Fibroblast of villous mesenchyme (primary cell): ENCODE measurements at places on chromosomes 2 and 18. TPM values are rescaled to one million over a fixed set of nuclear protein-coding genes. Genes with fewer than 3 reads are reported as not detected.
A peak's percentile ranks its signal among the peaks of the same experiment; 100 is the strongest.

DNA sequence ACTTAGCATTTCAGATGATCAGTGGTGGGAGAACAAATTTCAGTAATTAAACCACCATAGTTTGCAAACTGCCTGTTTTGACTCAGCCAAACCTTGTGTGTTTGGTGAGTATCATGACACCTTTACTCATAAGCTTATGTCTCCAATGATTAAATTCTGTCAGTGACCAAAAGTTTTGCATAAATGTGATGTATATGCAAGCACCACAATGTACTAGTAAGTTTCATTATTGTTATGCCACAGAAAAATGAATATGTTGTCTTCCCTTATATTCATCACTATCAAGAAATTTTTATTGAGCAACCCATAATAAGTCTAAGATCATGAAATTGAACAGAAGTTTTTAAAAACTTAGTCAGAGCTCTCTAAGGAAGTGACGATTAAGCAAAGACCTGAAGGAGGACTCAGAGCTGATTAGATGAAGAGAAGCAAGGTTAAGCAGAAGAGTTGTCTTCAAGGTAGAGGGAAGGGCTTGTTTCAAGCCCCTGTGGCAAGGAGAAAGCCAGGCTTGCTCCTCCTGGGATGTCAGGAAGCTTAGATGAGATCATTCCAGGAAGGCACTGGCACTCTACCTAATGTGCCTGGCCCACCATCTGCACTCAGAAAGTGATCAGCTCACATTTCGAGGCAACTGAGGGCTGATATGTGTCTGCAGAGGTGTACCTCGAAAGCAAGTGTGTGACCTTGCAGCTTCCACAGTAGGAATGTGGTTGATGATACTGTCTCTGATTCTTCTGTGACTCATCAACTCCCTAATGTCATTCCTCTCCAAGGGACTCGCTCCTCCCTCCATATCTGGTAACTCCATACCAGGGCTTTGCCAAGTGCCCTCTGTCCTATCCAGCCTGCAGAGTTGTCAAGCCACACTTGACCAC is 54.7 kb downstream of the KCTD18 start:
- DNase-seq = peak; percentile 28

Gene RAB11FIP5
- 31.5 and 37.7 TPM in 2 replicates for total RNA-seq

Gene MBP
- total RNA-seq = 3.9 and 5.2 TPM in 2 replicates

DNA sequence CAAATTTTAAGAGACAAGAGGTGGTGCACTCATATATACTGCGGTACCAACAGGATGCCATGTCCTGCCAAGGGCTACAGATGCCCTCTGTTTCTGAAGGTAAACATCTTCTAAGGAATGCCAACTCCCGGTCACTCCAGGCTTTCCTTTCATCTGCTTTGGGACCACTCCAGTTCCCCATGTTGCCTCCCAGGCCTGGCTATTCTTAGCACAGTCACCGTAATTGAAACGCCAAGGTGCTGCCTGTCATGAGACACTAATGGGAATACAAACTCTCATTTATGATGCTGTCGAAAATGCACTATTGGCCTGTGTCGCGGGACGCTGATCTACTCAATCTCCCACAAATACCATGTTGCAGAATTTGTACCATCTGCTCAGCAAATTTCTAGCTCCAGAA is 79.6 kb downstream of the KLF7 start:
- no peak for DNase-seq

DNA sequence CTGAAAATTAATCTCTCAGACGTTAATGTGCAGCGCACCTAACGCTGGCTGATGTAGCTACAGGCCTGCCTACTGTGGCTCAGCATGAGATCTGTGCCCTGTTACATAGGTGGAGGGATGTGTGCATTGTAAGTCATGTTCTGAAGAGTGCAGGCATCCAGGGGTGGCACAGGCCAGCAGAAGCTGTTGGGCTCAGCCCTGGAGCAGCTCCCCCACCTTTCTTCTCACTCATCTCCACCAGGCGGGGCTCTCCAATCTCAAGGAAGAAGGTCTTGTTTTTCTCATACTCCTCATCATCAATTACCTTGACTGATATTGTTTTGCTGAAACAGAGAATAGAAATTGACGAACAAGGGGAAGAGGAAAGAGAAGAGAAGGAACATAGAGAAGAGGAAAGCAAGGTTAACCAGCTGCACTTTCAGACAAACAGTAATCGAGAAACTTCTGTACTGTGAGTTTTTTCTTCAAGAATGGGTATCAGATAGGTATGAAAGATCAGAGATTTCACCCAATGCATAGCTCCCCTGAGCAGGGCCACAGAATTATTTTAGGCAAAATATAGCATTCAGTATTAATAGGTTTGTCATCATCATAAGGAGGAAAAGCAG is 273.6 kb downstream of the SLC8A1 start:
- no peak for DNase-seq

GRCh38 chr18:49228187-49228586 is 232.3 kb downstream of the DYM start:
- peak; percentile 66 for DNase-seq

GRCh38 chr2:96082211-96083063 is 33.9 kb downstream of the ADRA2B start:
- no peak for DNase-seq

DNA sequence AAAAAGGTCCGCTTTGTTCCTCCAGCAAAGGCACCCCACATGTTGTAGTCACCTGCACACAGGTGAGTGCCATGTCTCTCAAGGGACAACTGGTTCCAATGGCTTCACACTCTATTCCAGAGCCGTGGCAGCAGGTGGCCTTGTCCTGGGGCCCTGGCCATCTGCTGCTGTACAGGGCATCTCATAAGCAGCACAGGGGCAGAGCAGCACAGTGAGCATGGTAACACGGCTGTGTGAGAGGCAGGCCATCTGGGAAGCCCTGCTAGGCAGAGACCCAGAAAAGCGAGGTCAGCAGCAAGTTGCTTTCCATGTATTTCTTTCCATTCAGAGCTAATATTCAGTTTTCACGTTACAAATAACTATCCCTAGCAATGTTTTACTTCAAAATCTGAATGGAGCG is 54.7 kb downstream of the CMPK2 start:
- DNase-seq = no peak

GRCh38 chr2:74893332-74893731 is 59.4 kb downstream of the HK2 start:
- DNase-seq = peak; percentile 59

Gene C2orf15
- total RNA-seq = not detected in 2 replicates

DNA sequence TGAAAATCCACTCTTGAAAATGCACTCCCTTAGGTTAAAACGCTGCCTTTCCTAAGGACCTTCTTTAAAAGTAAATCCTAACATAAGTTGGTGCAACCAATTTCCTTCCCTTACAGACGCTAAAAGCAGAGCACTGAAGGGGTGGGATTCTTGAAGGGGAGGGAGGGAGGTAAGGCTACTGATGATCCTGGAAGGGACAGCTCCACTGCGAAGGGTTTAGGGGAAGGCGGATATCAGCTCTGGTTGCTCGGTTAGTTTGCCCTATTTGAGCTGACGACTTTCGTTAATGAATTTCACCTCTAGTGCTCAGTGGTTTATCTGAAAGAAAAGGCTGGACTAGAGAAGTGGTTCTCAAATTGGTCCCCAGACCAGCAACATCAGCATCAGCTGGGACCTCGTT is 49.7 kb upstream of the SIGLEC15 start:
- DNase-seq = no peak

DNA sequence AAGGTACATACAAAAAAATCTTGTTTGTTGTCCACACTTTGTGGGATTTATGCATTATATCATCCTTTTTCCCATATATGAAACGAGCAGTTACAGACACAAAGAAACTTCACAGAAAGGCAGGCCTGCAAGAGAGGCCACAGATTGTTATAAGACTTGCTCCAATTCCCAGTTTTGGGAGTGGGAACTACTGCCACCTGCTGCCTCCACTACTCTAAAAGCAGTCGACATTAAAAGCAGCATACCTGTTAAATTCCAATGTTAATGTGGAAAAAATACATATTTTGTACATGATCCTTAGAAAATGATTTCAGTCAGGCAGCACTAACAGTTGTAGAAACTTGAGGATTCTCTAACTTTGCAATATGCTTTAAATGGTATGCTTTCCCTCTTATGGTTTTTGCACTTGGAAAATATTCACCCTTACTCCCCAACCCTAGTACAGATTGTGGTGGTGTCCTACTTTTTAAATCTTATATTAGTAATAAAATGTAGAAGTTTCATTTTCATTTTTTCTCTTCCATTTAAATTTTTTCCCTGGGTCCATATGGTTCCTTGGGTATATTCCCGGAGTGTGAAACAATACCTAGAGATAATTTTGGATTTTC is 37.9 kb downstream of the SLC38A11 start:
- peak; percentile 58 for DNase-seq

DNA sequence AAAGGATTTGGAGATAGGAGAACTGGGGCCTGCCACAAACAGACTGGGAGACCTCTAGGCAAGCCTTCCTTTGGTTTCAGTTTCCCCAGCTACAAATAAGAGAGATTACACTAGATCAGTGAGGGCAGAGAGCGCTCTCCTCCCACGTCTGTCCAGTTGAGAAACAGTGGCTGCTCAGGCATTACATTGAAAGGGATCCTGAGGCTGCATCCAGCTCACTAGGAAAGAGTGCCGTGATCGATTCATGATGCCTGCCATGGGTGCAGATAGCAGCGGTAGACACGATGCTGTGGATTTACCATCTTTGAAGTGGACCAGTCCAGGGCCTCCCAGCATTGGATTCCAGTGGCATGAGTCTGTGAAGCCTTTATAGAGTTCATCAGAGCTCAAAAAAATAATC is 62.6 kb downstream of the EN1 start:
- DNase-seq = no peak

- DNase-seq = peak; percentile 100
Measured at GRCh38 chr2:150487537-150488429, at the start of gene RND3. Gene RND3 (minus strand): TSS chr2:150487667. CDS start chr2:150487417, 250 bp downstream.

DNA sequence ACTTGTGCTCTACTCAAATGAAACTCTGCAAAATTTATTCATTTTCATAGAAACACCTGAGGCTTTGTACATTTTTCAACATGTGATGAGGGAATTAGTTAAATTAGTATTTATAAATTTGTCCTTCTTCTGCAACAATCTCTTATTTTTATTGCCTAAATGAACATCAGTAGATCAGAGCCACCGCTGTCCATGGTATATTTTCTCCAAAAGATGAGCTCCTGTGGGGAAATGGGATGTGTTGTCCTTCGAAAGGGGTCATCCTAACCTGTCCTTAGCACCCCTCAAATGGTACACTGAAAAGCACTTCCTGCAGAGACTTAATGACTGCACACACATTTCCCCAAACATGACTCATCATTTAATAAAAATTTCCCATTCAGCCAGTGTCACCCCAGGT is 714.6 kb downstream of the MBD2 start:
- no peak for DNase-seq

GRCh38 chr2:12953596-12953995 is 236.9 kb downstream of the TRIB2 start:
- no peak for DNase-seq

- DNase-seq = peak; percentile 50
Measured at GRCh38 chr18:12336887-12337286, 28.8 kb downstream of the TUBB6 start.

DNA sequence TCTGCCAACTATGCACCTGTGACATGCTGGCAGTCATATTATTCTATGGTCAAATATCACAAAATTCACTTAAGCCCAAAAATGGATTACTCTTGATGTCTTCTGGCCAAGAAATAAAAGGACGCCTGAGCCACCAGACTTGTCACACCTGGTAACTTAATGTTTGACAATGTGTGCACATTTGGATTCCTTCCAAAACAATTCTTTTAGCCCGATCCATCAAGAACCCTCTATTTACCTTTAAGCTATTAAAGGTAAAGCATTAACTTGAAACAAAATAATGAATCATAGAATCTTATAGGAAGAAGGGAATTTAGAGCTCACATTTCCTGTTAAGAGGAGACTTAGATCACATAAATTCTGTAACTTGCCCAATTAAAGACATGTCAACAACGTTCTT is 46.5 kb upstream of the NFU1 start:
- no peak for DNase-seq

Gene CCDC150
- 8.7 and 13.0 TPM in 2 replicates for total RNA-seq

- no peak for DNase-seq
Measured at GRCh38 chr18:6327895-6328620, 86.7 kb downstream of the L3MBTL4 start.

Gene DNER
- total RNA-seq = 0.32 and 0.86 TPM in 2 replicates
